Cerebellum (tissue), 4 donors: ENCODE measurements at places on chromosomes 7 and 10. TPM values are rescaled to one million over a fixed set of nuclear protein-coding genes. Genes with fewer than 3 reads are reported as not detected.
A peak's percentile ranks its signal among the peaks of the same experiment; 100 is the strongest.

GRCh38 chr10:97711640-97712572 is 1.6 kb upstream of the MARVELD1 start:
- no peak for DNase-seq

DNA sequence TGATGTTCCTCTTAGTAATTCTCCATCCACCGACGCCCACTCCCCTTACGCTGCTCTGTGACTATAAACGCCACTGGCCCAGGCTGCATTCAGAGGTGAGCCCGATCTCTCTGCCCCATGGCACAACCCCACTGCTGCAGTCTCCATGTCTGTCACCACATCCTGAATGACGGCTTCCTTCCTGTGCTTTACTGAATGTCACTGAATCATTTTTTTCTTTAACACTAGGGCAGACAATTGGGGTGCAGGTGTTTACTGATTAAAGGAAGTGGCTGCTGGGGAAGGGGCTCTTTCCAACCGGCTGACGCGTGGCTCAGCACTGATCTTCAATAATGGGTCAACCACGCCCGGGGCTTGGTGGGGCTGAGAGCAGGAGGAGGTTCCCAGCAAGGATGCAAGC is 208.3 kb downstream of the USP6NL start:
- no peak for DNase-seq

- no peak for DNase-seq
Measured at GRCh38 chr7:85710960-85711359, 524.1 kb upstream of the SEMA3D start.

- no peak for DNase-seq
Measured at GRCh38 chr7:105021352-105021751, 7.3 kb downstream of the KMT2E start.

The GTF2IRD1 gene
- 20.7 TPM for total RNA-seq

DNA sequence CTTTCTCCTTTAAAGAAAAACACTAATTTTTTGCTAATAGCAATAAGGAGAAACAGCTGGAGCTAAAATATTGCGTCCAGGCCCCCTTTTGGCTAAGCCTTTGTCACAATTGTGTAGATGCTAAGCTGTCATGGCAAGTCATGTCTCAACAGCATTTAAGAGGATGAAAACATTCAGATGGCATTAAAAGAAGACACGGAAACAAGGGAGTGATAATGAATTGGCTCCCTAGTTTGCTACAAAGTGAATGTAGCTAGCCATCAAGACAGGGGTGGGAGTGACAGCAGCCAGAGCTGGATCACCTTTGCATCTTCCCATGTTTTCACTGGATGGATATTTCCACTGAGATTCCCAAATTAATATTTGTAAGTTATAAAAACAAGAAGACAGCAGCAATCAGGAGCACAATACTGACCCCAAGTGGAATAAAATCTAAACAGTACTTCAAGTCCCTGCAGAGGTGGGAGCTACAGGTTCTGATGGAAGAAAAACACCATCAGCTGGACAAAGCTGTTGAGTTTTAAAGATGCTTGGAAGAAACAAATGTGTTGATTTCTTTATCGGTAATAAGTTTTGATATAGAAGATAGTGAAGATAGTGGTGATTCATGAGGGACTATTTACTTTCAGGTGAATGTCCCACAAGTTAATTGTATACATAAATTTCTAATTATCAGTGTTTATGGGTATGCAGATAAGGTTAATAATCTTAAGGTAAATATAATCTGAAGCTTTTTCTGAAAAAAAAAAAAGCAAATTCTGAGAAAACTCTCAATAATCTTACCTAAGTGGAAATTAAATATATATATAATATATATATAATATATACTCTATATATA is 129.4 kb downstream of the SLC16A9 start:
- DNase-seq: peak; percentile 8

- DNase-seq: peak; percentile 66
Measured at GRCh38 chr7:91565499-91566401, 301.5 kb downstream of the FZD1 start.

GRCh38 chr10:63633677-63634487 is 112.7 kb downstream of the REEP3 start:
- DNase-seq: peak; percentile 76

The PLEKHS1 gene
- total RNA-seq: not detected

DNA sequence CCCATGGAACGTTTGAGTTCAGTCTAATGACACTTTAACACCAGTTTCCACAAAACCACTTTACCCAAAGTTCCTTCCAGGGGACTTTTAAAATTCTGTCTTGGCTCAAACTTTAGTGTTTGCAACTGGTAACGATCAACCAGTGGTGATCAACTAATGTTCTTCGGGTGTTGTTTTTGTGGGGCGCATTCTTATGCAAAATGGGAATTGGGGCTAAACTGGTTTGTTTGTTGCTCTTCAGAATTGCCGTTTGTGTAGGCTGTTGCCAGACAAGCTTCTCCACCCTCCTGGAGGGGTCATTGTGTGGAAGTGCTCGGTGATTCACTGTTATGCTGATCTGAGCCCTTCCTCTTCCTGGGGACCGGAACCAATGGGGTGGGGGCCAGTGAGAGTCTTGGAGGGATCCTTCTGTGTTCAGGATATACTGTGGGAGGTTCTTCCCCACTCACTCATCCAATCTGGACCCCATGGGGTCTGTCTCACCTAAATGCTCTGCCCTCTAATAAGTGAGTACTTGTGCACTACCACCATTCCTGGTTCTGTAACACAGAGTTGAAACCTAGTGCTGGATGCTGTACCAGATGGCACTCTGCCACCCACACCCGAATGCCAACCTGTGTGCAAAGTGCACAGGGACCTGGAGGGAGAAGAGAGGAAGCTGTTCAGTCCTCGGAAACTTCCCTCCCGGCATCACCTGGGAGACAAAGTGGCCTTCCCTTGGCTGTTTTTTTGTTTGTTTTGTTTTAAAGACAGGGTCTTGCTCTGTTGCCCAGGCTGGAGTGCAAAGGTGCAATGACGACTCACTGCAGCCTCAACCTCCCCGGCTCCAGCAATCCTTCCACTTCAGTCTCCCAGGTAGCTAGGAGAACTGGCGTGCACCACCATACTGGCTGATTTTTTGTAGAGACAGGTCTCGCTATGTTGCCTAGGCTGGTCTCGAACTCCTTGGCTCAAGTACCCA is 2.1 kb downstream of the NFE2L3 start:
- no peak for DNase-seq
